Mucosa of descending colon (tissue), 3 donors: ENCODE measurements at places on chromosomes 1 and 21. TPM values are rescaled to one million over a fixed set of nuclear protein-coding genes. Genes with fewer than 3 reads are reported as not detected.

Gene PLA2G2C
- total RNA-seq, result 2.1 TPM

Gene STXBP3
- 50.8 TPM for total RNA-seq

GRCh38 chr1:151455966-151456365, 3.3 kb downstream of the POGZ start:
- DNase-seq, result no peak

GRCh38 chr1:183892351-183892793, 87.5 kb downstream of the RGL1 start:
- no peak for DNase-seq
